ENCODE measurements at places on chromosomes 11 and 22.

GRCh38 chr11:40306938-40307548 is 1152.4 kb downstream of the LRRC4C start:
- DNase-seq, result no peak

GRCh38 chr11:32304521-32304920 is 130.8 kb downstream of the WT1 start:
- DNase-seq, result no peak

- no peak for DNase-seq
Measured at GRCh38 chr22:23696326-23696851, 5.6 kb downstream of the RGL4 start.

DNA sequence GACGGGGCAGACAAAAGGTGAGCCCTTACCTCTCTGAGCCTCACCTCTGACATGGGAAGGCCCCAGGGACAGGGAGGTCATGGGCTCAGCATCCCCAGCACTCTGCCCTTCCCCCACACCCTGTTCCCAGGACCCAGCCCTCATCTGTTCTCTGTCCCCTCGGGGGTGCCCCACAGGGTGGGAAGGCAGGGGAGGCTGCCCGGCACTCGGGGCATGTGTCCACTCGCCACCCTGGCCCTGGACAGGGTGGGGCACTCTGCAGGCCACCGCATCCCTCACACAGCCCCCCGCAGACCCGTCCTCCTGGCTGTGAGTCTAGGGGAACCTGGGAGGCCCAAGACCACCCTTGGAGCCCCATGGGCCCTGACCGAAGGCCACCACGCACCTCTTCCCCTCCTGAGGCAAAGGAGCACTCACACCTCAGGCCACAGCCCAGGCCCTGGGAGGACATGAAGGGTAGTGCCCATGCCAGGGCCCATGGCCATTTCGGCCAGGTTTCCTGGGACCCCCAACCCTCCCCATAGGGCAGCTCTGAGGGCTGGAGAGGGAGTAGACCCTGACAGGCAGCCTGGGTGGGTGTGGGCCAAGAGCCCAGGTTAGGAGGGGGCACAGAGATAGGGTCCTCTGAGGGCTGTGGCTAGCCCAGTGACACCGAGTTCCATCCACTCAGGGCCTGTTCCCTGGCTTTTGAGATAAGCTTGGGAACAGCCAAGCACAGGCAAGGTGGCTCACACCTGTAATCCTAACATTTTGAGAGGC is 193.1 kb downstream of the IGLL1 start:
- no peak for DNase-seq

DNA sequence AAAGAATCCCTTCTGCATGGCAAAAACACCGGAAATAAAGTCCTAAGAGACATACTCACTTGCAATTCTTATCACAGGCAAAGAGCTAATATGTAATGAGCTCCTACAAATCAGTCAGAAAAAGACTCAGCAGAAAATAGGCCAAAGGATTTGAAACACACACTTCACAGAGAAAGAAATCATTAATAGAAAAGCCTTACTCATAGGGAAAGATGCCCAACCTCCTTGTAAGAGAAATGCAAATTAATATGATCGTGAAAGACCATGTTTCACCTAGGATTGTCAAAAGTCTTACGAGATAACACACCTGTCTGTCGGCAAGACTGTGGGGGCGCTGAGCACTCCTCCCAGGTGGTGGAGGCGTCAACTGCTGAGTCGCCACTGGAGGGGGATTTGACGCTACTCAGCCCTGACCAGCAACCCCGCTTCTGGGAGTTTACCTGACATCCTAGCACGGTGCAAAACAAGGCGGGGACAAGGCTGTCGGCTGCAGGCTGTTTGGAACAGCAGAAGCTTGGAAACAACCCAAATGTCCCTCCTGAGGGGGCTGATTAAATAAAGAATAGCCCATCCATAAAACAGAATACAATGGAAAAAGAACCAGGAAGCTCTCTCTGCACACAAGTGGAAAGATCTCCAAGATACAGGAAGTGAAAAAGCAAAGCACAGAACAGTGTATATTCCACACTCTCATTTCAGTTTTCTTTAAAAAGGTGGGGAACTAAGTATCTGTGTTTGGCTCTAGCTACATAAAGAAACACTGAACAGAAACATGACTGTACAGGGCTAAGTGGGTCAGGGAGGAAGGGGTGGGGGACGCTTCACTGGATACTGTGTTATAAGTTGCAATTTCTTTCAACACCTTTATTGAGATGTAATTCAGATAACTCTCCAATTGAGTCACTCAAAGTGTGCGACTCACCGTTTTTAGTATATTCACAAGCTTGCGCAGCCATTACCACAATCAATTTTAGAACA is 11.5 kb downstream of the CSNK1E start:
- DNase-seq, result no peak

GRCh38 chr11:25733777-25734176 is 598.2 kb upstream of the ANO3 start:
- no peak for DNase-seq

- no peak for DNase-seq
Measured at GRCh38 chr11:1300121-1300520, 9.3 kb downstream of the TOLLIP start.

DNA sequence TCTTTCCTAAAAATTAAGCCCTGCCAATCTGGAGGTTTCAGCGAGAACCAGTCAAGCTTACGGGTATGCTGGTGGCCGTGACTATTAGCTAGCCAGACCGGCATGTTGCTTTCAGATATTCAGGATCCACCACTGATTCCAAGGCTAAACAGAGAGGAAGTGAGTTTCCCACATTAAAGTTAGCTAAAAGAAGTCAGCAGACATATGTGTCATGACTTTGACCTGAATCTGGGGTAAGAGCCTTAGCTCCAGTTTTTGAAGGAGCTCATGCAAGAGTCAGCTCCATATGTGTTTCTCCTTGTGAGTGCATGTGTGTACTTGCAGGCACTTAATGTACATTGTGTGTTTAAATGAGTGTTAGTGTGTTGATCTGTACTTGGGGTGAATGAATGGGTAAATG is 1.4 kb downstream of the ZFPL1 start:
- DNase-seq, result no peak

GRCh38 chr22:41334215-41334614 is 32.9 kb downstream of the ZC3H7B start:
- no peak for DNase-seq

- DNase-seq, result no peak
Measured at GRCh38 chr22:36280379-36280778, 27.4 kb downstream of the APOL1 start.

GRCh38 chr11:41497974-41498373 is 38.5 kb upstream of the LRRC4C start:
- DNase-seq, result no peak

DNA sequence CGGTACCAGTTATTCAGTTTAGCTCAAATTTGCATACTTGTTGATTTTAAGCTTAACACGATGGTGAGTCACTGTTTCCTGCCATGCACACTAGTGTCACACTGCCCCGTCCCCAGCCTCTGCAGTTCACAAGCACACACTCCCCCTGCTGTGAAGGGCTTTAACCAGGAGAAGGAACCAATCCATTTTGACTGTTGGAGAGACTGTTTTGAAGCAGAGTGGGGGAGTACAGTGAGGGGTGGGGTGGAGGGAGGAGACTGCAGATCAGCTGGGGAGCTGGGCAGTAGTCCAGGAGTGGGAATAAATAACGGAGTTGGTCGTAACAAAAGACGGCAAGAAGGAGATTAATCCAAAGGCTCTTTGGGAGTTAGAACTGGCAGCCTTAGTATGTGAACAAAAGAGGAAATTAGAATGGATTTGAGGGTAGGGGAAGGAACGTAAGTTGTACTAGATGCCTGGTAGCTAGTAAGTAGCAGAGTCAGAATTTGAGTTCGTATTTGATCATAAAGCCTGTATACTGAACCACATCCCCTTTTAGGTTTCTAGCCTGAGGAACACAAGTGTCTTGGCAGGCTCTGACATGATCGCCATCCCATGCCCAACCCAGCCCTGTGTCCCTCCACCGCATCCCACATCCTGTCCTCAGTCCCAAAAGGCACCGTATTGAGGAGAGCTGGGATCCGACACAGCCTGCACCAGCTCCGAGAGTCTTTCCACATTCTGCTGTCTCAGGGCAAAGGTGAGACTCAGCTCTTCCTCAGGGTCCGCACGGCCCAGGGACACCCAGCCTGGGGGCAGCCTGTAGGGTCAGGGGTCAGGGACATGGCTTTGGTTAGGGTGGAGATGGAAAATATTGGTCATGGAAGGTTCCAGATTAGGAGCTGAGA is 862 bp downstream of the TPP1 start:
- peak; percentile 43 for DNase-seq

DNA sequence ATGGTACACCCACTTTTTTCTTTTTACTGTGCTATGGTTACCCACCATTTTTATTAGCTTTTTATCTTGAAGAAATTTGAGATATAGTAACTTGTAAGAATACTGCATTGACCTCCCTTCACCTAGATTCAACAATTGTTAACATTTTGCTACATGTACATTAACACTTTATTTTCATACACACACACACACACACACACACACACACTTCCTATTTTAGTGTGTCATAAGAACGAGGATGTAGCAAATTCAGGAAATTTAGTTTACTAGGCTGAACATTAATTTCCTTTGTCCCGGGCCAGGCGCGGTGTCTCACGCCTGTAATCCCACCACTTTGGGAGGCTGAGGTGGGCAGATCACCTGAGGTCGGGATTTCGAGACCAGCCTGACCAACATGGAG is 1.1 kb upstream of the ATP6V1E1 start:
- DNase-seq, result no peak

- DNase-seq, result no peak
Measured at GRCh38 chr22:22787786-22788459, 99.7 kb upstream of the IGLL5 start.

DNA sequence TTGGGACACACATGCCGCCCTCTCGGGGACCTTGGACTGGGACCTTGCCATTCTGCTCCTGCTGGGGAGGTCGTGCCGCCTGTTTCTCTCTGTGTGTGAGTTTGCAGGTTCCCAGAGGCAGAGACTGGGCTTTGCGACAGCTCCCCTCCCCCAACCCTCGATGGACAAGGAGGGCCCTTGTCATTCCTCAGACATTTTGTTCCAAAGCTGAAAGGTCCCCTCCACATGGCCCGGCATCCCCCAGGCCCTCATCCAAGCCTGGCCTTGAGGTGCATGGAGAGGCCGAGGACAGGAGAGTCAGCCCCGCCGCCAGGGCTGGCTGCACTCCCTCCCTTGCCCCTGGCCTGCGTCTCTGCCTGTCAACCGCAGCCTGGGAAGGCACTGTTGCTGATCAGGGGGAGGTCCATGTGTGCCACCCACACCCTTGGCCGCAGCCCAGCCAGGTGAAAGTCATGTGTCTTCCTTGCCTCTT is 25.6 kb downstream of the FADS2 start:
- peak; percentile 61 for DNase-seq

GRCh38 chr22:40009292-40009774 is 14.6 kb downstream of the FAM83F start:
- no peak for DNase-seq

GRCh38 chr11:1323774-1324173 is 14.3 kb upstream of the TOLLIP start:
- DNase-seq, result no peak

- DNase-seq, result no peak
Measured at GRCh38 chr22:23784215-23784732, 2.5 kb upstream of the SMARCB1 start.

DNA sequence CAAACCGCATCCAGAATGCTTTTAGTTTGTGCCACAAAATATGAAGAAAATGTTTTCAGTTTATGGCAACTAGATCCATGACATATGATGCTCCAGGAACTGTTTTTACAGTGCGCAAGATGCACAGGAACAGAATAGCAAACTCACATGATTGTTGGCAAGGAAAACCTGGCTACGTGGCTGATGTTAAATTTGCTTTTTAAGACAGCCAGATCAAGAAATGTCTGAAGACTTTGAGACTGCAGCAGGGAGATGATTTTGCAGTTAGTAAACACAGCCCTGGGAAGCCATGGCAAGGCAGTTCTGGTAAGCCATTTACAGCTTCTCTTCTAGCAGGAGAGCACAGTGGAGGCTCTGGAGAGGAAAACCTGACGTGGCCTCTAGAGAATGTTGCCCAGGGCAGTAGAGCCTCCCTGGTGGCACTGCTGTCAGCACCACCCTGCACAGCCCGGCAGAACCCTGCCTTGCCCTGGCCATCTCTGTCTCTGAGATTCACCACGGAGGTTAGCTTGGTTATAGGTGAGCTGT is 69.8 kb upstream of the TNRC6B start:
- no peak for DNase-seq

- no peak for DNase-seq
Measured at GRCh38 chr11:68321293-68322051, 9.1 kb downstream of the LRP5 start.
